ENCODE measurements at places on chromosomes 11 and 22.

GRCh38 chr22:19242699-19243098 lies 48.8 kb downstream of the CLTCL1 start:
- no peak for DNase-seq

- DNase-seq = no peak
Observed at GRCh38 chr11:27926981-27927481, 180.9 kb downstream of the KIF18A start.

DNA sequence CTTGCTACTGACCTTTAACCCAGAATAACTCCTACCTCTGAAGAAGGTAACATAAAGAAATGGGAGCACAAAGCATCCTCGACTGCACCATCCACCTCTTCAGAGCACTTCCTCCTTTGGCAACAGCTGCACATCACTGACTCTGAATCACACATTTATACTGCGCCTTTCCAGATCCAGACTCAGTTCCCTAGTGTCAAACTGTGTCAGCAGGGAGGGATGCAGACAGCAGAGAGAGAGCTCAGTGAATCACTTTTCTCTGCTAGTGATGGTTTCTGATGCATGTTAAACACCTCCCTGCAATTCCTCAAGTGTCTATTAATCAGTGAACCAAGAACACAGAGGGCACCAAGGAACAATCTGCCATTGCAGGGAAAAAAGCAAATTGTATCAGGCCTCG lies 118.9 kb downstream of the PLEKHA7 start:
- peak; percentile 49 for DNase-seq

DNA sequence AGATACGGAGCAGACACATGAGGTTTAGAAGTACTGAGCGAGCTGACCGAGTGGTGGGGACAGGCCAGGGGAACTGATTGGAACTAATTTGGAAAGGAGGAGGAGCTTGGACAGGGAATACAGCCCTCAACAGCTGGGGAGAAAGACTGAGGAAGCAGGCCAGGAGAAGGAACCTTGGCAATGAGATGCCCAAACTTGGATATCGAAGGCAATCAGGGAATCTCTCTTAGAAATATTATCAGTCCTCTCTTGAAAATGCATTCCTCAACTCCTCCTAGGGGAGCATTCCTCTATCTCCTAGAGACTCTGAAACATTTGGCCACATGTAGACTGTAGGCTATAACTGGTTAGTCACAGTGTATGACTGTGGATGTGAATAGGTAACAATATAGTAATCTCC lies 284.6 kb downstream of the GUCY1A2 start:
- no peak for DNase-seq

DNA sequence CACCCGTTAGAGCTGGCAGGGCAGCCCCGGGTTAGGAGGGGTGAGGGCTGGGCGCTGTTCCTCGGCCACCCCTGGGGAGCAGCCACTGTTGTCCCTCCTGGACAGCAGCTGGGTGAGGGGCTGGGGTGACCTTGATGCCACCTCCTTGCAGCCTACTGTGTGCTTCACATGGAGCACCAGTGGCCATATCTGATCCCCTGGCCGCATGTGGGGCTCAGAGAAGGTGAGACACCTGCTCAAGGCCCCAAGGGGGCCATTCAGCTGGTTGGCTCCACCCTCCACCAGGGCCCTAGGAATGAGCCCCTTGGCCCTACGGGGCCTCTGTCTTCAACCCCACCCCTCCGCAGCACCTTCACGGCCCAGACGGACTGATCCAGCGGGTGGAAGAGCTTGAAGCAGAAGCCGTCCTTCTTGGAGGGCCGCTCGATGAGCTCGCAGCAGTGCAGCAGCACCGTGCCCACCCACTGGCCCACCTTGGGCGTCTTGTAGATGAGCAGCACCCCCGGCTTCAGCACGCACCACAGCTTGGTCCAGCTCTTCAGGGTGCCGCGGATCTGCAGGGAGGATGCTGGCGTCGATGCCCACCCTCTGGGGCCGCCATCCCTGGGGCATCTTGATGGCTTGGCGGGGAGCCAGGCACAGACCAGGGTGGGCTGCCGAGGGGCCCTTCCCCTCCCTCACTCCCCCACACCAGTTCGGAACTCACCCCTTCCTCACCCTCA lies 44.9 kb downstream of the OSBPL5 start:
- DNase-seq = no peak

GRCh38 chr11:87453531-87454089 lies 415.9 kb downstream of the TMEM135 start:
- DNase-seq = peak; percentile 48

DNA sequence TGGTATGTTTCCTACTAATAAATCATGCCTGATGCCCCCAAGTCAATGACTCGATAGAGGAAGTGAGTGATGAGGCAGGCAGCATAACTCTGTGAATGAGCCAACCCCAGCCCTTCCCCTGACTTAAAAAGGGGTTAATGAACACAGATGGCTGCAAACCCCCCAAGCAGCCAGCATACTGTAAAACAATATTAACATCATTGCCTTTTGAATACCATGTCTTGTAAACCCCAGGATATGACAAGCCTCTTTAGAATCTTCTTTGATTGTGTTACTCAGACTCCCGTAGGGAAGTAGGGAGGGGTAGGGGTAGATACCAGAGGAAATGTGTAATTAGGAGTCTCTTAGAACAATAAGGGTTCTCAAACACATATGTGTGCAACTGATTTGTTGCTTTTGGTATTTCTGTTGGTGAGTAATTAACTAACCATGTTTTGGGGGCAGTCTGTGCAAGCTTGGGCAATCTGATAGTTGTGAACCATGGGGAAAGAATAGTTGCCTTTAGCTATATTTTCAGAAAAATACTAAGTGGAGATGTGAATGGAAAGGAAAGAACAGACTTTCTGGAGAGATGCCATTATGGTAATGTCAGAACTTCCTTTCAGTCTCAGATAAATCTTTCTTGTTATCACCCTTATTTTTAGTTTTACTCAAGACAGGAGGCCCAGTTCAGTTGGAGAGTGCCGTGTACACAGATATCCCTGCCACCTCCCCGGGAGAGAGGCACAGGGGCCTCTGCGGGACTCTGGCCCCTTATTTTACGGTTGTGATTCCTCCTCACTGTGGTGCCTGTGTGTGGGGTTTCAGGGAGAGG lies 701.8 kb downstream of the NTM start:
- DNase-seq = no peak

DNA sequence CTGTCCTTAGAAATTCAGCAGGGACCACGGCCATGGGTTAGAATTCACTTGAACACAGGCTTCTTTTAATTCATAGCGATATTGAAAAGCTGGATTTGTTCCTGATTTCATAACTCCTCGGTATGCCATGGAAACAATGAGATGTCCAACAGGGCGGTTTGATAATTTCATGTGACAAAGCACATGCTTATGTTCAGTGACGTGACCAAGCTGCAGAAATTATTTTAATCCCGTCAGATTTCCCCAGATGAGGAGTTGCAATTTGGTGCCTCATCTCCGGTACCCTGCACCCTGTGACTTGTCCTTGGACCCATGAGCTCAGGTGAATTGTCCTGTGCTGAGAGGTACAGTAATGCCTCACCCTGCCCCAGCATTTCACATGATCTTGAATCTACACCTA lies 81.7 kb downstream of the C11orf91 start:
- DNase-seq = no peak

- DNase-seq = peak; percentile 14
Observed at GRCh38 chr22:42462016-42462415, 29.8 kb upstream of the NFAM1 start.

DNA sequence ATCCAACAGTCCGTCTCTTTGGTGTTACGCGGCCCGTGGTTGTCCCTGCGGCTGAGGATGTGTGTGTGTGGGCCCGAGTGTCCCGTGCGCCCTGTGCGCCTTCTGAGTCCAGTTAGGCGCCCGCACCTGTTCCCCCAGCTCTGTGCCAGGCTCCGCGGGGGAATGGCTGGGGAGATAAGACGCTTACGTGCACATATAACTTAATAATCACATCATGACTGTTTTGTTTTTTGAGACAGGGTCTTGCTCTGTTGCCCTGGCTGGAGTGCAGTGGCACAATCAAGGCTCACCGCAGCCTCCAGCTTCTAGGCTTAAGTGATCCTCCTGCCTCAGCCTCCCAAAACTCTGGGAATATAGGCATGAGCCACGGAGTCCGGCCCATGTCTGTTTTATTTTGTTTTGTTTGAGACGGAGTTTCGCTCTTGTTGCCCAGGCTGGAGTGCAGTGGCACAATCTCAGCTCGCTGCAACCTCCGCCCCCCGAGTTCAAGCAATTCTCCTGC lies 817 bp downstream of the ARL2 start:
- DNase-seq = no peak

- no peak for DNase-seq
Observed at GRCh38 chr11:94152678-94153065, 24.0 kb downstream of the PANX1 start.

GRCh38 chr11:69017951-69018350 lies 4.9 kb upstream of the MRGPRF start:
- no peak for DNase-seq

DNA sequence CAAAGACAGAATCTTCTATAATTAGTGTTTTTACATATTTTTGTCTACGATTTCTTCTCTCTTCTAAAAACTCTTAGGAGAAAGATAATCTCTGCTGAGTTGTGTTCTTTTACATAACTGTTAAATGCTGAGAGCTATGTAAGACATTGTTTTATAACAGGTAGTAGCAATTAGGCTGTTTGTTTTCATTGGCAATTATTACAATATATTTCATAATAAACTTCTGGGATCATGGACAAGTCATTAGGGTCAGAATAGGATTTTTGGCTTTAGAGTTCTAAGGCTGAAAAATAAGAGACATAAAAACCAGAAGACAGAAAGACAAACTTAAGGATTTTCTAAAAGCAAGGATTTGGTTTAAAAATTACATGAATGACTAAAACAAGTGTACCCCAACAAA lies 120.8 kb downstream of the DCDC1 start:
- DNase-seq = no peak

- DNase-seq = no peak
Observed at GRCh38 chr11:926341-926916, 759 bp downstream of the AP2A2 start.

DNA sequence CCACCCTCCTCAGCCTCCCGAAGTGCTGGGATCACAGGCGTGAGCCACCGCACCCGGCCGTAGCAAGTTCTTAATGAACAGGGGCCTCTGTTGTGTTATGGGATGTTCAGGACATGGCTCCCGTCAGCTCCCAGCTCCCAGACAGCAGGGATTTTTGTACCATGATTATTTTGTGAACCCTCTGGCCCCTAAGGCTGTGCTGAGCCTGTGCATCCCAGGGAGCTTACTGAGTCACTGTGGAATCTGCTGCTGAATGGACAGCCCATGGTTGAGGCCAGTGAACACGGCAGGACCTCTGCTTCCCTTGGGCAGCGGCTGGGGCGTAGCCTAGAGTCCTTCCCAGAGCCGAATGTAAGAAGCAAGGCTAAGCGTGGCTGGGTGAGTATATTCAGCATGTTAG lies 245.2 kb downstream of the NTM start:
- DNase-seq = no peak

DNA sequence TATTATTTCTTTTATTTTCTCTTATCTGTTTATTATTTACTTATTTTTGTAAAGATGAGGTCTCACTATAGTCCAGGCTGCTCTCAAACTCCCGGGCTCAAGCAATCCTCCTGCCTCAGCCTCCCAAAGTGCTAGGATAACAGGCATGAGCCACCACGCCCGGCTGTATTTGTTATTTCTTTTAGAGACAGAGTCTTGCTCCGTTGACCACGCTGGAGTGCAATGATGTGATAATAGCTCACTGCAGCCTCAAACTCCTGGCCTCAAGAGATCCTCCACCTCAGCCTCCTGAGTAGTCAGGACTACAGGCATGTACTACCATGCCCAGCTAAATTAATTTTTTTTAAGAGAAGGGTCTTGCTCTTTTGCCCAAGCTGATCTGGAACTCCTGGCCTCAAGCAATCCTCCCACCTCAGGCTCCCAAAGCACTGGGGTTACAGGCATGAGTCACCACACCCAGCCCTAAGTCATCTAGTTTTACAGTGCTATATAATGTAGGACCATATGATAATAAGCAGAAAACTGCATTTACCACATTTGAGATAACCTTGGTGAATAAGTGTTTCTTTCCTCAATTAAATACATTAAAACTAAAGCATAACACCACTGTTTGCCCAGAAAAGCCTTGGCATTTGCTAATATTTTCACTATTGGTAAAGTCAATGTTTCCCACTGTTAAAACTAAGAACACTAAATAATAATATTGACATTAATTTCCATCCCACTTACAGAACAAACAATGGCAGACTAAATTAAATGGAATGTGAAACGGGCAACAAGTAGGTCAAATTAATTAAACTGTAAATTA lies 127.5 kb downstream of the SIK3 start:
- DNase-seq = no peak

- no peak for DNase-seq
Observed at GRCh38 chr11:9148727-9149126, 57.3 kb upstream of the SCUBE2 start.

DNA sequence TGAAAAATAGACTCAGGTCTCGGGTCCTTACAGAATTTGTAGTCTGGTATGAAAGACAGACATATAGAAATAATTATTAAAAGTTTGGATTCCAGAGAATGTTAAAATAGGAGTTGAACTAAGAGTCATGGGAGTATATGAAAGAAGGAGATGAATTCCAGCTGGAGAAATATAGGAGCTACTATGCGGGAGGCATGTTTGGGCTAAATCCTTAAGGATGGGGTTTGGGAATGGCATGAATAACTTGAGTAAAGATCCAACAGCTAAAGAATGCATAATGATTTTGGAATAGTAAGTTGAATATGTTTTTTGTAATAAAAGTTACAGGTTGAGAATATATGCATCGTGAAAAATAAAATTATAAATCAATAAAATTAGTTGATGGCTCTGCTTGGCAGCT lies 129.4 kb upstream of the SLC5A12 start:
- DNase-seq = no peak

- DNase-seq = no peak
Observed at GRCh38 chr11:19276859-19277808, 36.4 kb upstream of the E2F8 start.

DNA sequence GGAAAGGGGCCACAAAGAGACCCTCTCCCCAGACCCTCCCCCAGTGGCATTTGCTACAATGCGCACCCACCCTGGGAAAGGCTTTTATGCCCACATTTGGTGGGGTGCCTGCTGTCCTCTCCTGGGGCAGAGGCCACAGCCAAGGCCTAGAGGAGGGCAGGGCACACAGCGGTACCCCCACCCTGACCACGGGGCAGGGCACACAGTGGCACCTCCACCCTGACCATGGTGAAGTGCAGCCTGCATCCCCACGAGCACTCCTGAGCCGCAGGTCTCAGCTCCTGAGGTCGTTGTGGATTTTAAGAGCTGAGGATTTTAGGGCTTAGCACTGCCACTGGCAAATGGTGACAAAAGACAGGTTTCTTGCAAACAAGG lies 34.1 kb downstream of the CERK start:
- DNase-seq = no peak

DNA sequence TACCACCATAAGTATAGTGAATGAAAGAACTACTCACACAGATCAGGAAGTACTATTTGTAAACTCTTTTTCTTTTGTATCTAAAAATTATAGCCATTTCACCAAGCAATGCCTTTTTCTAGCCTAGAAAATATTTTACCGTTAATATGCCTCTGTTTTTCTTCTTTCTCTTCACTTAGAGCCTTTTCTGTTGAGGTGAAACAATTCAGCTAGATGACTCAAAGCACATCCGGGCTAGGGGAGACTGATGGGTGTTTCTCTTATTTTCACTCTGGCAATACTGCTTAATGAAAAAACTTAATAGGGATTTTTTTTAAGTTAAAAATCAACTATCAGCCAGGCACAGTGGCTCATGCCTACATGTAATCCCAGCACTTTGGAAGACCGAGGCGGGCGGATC lies 93.3 kb downstream of the SGSM3 start:
- DNase-seq = no peak

GRCh38 chr11:12163181-12163941 lies 53.0 kb downstream of the MICAL2 start:
- no peak for DNase-seq

GRCh38 chr11:57315491-57315890 lies 9.3 kb downstream of the TNKS1BP1 start:
- DNase-seq = no peak
